ENCODE measurements at places on chromosomes 6 and 20. TPM values are rescaled to one million over a fixed set of nuclear protein-coding genes. Genes with fewer than 3 reads are reported as not detected.

PBOV1 gene
- total RNA-seq: not detected

SLCO4A1 gene
- total RNA-seq: 1.7 TPM

MOG gene
- total RNA-seq: 0.25 TPM

PDE7B gene
- total RNA-seq: 2.5 TPM

IL17A gene
- total RNA-seq: not detected

All from temporal lobe (tissue), 4 donors.